ENCODE measurements at places on chromosomes 7 and 10.

DNA sequence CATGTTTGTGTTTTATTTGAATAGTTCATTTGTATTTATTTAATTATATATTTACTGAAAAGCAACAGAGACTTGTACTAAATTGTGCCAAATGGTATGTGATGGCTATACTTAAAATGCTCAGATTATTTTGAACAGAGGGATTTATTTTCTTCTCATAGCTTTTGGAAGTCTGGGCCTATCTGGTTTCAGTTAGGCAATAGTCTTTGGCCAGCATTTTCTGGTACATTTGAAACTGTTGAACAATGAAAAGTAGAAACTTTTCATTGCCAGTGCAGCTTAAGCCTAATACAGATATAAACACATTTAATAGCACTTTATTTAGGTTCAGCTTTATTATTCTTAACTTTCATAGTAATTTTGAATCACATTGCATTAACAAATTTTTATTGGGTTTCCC, 188.0 kb downstream of the TAX1BP1 start:
- DNase-seq: no peak

GRCh38 chr7:101868191-101868950, 50.9 kb downstream of the CUX1 start:
- no peak for DNase-seq

GRCh38 chr10:61410353-61411070, 42.7 kb downstream of the TMEM26 start:
- no peak for DNase-seq

GRCh38 chr7:142057101-142057500, 54.4 kb upstream of the MGAM2 start:
- DNase-seq: no peak

Measured in hematopoietic multipotent progenitor cell treated with erythropoietin and hydrocortisone succinate and interleukin-3 and kit ligand, for 6 days (in vitro differentiated cells).